ENCODE measurements at places on chromosomes 4 and X. TPM values are rescaled to one million over a fixed set of nuclear protein-coding genes. Genes with fewer than 3 reads are reported as not detected.

GRCh38 chrX:68945603-68946228, 116.9 kb downstream of the EFNB1 start:
- no peak for DNase-seq

Gene SERTM2
- not detected for polyA plus RNA-seq

DNA sequence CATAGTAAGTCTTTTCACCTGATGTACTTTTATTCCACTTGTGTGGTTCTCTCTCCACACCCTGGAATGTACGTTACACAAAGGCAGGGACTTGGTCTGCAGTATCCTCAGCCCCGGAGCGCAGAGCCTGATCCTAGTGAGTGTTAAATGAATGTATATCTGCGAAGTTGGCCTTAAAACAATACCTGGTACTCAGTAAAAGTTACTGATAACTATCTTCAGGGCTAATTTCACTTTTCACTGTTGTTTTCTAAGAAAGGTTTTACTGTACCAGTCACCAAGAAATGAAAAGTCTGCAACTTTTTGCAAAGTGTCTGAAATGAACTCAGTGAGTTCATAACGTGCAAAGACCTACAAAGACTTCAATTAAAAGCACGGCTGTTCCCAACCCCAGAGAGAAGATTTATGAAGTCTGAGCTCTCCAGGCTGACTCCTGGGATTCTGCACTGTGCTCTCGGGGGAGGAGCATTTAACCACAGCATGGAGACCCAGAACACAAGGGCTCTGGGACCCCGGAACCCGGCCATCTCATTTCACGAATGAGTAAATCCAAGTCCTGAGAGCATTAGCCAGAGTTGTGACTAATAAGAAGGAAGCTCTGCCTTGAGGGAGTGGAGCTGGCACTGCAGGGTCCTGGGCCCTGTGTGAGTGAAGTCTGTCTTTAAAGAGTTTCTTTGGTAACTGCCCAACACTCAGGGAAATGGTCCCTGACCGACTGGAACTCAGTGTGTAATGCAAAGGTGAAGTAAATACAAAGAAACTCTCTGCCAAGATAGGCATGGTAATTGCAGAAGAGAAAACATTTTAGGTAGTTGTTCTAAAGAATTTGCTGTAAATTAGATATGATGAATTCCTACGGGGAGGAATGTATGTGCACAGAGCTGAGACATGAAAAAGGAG, 165.8 kb downstream of the NSUN7 start:
- no peak for DNase-seq

GRCh38 chrX:151570561-151570960, 7.1 kb downstream of the PASD1 start:
- DNase-seq, result no peak

DNA sequence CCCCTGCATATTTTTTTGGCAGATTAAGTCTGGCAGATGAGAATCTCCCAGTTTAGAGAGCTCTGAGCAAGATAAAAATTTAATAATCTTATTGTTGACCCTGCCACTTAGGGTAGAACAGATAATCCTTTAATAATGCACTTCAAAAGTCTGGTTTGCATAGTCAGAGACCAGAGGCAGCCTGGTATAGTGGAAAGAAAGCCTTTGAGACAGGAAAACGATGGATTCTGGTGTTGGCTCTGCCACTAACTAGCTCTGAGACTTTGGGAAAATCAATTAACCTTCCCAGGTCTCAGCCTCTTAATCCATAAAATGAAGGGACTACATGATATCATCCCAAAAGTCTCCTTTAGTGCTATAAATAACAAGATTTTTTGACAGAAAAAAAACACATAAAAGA, 824.5 kb downstream of the STIM2 start:
- no peak for DNase-seq

DNA sequence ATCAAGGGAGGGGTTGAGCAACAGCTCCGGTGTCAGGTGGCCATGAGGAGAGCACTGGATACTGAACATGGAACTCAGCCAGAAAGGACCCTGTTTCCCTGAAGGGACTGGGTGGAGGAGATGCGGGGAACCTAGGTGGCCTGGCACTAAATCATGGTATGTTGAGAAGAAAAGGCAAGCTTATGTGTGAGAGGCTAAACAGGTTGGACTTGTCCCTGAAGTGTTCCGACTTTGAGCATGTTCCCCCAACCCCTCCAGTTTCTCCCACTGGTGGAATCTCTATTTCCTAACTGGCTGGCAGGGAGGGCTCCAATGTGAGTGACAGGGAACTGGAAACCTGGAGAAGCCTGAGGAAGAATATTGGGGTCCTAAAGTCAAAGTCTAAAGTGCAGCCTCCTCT, 69.5 kb downstream of the PLAC1 start:
- DNase-seq, result no peak

Gene GAGE10
- not detected for polyA plus RNA-seq

DNA sequence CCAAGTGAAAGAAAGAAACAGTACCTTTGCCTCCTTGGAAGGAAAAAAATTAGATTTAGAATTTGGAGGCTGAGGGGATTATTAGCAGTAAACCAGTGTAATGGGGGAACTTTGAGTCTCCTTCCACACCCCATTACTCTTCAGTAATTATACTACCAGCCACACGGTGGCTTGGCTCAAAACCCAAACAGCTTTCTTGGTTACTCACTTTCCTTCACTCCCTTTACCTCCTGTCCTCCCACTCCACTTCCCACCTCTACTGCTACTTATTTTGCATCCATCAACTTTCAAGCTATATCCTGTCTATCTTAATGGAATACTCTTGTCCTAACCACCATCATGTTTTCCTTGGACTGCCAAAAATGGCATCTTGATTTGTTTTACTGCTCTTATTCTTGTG, 310.6 kb upstream of the AADAT start:
- DNase-seq, result no peak

Gene NEIL3
- polyA plus RNA-seq, result not detected

Gene DAPP1
- 0.53 TPM for polyA plus RNA-seq

- DNase-seq, result peak; percentile 88
Measured at GRCh38 chrX:2325076-2325784, 175.5 kb downstream of the DHRSX start.

- no peak for DNase-seq
Measured at GRCh38 chr4:109998867-109999584, 86.3 kb downstream of the EGF start.

- peak; percentile 58 for DNase-seq
Measured at GRCh38 chr4:15479089-15479912, 9.6 kb downstream of the CC2D2A start.

Gene FAT1
- polyA plus RNA-seq, result 4.0 TPM

- no peak for DNase-seq
Measured at GRCh38 chr4:139253713-139254112, 26.3 kb downstream of the MGARP start.

GRCh38 chr4:181896614-181897013, 346.6 kb upstream of the TENM3 start:
- no peak for DNase-seq

DNA sequence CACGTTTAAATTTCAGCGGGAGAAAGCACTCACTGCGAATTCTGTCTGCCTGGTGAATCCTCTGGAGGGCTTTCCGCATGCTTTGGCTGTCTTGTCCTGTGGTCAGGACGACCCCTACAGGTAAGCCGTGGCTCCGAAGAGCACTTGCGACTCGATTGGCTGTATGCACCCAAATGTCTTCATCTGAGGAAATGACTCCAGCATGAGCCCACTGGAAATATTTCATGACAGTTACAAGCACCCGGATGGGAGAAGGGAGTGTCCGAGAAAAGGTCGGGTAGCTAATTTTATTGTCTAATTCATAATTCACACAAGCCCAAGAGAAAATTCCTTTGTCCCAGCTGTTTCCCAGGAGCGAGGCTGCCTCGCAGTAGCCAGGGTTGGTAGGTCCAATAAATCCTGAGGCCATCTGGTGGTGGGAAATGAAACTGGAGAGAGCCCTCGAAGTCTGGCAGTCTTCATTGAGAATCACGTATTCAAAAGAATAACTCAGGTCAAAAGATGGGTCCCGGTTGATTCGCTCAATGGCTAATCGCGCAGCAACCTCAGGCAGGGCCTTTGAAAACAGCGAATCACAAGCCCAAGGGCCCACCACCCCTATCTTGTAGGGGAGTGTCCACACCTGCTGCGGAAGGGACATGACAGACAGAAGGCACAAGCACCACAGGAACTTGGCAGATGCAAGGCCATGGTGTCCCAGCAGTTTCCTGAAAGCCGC, 6.6 kb downstream of the GUCY2F start:
- no peak for DNase-seq

Gene FAM9C
- polyA plus RNA-seq, result not detected

GRCh38 chr4:141885112-141885511, 248.7 kb downstream of the IL15 start:
- DNase-seq, result no peak

DNA sequence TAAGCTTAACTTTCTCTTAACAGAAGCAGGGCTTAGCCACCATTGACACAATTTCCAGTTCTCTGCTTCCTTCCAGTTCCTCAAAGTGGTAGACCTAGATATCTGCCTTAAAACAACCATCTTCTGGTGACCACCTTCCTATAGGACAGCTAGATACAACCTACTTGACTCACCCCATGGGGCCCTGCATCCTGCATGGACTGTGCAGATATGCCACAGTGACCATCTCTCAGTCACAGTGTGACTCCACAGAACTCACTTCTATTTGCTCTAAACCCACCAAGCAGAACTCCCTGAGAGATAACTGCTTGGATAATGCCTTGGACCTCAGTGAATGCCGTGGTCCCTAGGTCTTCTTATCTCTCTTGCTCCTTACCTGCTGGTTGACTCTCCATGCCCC, 621.6 kb downstream of the IQCM start:
- DNase-seq, result no peak

- DNase-seq, result no peak
Measured at GRCh38 chr4:18056030-18056429, 34.5 kb upstream of the LCORL start.

DNA sequence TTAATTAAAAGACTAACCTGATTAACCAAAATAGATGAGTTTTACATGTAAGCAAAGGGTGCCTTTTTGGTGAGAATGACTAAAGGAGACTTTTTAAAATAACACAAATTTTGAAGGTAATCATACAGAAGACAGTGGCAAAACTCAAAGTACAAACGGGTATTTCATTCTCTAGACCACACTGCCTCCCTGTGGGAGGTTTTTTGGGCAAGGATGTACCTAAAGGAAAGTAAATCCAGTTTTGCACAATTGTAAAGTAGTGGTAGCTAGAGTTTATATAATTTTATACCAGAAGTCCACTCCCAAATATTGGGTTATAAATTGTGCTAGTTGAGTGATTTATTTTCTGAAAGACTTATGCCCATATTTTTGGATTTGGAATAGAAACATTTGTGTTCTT, 201.0 kb downstream of the PAPSS1 start:
- DNase-seq, result no peak

GRCh38 chrX:110748256-110748806, 47.3 kb downstream of the CHRDL1 start:
- no peak for DNase-seq

GRCh38 chr4:2182994-2183393, 58.9 kb downstream of the HAUS3 start:
- no peak for DNase-seq

Gene RNF128
- polyA plus RNA-seq, result 1.7 TPM

GRCh38 chrX:57900975-57901374, 9.3 kb downstream of the ZXDA start:
- no peak for DNase-seq

DNA sequence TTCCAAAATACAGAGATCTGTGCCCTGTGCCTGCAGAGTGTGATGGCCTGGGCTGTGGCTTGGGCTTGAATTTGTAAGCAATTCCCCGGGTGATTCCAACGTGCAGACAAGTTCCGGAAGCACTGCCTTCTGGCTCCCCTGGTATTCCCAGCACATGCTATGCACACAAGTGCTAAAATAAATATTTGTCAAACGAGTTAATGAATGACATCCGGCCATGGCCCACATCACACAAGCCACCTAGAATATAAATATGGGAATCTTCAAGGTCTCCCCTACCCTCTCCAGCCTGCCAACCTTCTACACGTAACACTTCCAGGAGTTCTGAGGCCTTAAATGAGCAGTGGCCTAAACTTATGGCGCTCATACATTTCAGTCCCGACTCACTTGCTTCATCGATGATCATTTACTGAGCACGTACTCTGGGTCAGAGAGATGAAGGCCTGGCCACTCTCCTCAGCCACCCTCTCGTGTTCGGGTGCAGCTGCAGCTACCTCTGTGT, 21.3 kb downstream of the DCTD start:
- DNase-seq, result no peak

DNA sequence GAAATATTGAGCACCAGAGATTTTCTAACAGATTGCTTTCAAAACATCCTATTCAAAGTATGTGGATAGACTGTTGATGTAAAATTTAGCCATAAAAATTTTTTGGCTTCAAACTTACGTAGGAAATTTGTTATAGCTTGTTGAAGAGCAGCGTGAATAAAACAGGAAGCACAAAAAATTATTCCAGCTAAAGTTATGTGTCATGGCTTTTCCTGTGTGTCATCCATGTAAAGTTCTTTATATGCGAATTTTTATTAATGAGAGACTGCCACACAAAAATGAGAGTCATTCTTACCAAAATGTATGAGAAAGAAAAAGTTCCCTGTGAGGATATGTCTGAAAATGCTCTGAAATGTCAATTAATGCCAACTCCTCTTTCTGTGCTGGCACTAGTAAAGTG, 19.5 kb downstream of the EPGN start:
- no peak for DNase-seq

Measured in psoas muscle (tissue), 8 donors.